Hindlimb muscle (tissue), 1 donor: ENCODE measurements at places on chromosomes 1 and 21. TPM values are rescaled to one million over a fixed set of nuclear protein-coding genes. Genes with fewer than 3 reads are reported as not detected.
A peak's percentile ranks its signal among the peaks of the same experiment; 100 is the strongest.

The PLPPR4 gene
- 8.8 TPM for polyA plus RNA-seq

The SDC3 gene
- 36.0 TPM for polyA plus RNA-seq

The GLUL gene
- polyA plus RNA-seq = 356 TPM

The TCHH gene
- polyA plus RNA-seq = not detected

The MNDA gene
- 3.9 TPM for polyA plus RNA-seq

- DNase-seq = peak; percentile 78
Observed at GRCh38 chr21:42593007-42593814, 60.2 kb upstream of the PDE9A start.

DNA sequence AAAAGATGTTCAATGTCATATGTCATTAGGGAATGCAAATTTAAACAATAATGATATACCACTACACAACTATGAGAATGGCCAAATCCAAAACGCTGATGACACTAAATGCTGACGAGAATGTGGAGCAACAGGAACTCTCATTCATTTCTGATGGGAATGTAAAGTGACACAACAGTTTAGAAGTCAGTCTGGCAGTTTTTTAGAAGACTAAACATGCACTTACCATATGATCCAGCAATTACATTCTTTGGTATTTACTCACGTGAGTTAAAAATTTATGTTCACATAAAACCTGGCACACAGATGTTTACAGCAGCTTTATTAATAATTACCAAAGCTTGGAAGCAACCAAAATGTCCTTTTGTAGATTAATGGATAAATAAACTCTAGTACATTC, 110.4 kb upstream of the C1orf21 start:
- no peak for DNase-seq

GRCh38 chr1:19861842-19862530, 20.2 kb upstream of the OTUD3 start:
- DNase-seq = no peak

DNA sequence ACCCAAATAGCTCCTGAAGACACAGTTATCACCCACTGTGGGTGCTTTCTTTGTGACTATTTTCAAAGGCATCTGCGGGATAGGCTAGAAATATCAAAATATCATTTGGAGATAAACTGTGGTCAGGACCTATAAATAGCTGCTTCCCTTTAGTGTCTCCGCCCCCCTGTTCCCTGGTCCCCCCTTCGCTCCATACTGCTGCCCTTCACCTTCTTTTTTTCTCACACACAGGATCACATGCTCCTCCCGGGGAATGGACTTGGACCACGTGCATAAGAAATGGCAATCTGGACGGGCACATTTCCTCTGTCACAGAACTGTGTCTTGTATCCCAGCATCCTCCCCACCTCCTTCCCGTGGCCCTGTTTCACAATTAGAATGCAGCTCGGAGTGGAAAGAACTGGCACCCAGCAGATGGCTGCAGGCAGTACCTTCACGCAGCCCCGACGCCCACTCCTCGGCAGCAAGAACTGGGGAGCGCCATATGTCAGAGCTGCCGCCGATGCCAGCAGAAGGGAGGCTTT, 68.8 kb upstream of the SSX2IP start:
- no peak for DNase-seq

DNA sequence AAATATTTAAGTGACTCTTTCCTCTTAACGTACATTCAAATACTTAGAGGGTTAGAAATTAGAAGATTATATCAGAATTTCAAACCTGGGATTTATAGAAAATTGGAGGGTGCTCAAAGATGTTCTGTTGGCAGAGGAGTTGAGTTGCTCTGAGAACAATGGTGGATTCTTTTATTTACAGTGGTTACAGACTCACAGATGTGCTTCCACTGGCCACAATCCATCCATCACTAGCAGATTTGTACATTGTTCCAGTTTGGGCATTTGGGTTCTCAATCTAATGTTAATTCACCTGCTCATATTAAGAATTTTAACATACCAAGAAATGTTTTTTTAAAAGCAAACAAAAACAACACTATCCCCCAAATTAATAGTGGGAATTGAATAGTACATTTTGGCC, 23.5 kb downstream of the DNAJC6 start:
- no peak for DNase-seq

DNA sequence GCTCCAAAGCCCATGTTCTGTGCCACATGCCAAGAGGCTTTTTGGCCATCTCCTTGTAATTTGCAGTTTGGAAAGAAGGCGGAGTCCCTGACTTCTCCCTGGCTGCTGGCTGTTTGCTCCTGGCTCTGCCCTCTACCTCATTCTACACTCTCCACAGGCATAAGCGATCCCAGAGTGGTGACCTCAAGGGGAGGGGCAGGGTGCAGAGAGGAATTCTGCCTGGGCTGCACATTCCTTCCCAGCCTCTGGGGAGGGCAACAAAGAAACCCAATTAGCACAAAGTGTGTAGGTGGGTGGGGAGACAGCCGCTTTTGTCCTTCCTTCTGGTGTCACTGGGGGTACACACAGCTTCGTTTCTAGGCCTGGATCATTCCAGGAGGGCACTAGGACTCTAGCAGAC, 95.3 kb downstream of the HIVEP3 start:
- no peak for DNase-seq

- DNase-seq = no peak
Observed at GRCh38 chr21:44333509-44334328, 5.5 kb downstream of the CFAP410 start.

DNA sequence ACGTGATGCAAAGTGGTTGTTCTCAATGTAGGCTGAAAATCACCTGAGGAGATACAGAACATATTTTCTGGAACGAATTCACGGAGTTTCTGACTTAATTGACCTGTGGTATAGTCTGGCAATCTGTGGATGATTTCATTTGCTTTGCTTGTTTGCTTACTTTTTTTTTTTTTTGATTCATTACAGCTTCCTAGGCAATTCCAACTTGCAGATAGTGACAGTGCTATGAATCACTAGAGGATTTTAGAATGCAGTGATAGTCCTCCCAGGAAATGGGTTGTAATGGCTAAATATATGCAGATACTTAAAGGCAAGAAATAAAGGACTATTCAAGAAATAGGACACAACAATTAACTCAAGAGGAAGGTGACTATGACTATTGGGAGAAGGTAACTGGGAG, 1378.1 kb upstream of the PRMT6 start:
- no peak for DNase-seq

DNA sequence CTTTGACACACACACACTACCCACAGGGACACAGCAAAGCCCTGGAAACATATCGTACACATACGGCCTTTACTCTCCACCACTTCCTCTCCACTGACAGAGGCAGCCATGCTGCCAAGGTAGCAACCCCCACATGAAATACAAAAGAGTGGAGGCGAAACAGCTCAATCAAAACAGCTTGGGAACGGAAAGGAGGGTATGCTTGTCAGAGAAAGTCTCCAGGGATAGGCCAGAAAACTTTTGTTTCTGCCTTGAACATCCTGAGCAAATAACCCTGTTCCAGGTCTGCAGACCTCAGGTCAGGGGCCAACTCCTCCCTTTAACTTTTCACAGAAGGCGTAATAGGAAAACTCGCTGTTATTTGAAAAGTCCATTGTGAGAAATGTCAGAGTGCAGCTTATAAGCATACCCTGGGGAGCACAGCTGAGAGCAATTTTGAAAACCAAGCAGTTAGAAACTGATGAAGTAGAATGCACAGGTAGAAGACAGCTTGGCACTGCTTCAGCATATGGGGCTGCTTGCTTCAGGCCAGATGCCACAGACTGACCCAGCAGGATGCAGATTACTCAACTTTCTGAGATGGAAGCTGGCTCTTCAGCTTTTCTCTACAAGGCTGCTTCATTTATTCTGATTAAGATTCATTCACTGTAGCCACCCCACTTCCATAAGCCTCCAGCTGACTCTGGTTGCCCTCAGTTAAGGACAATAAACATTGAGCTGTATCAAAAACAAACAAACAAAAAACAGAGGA, 18.0 kb downstream of the KIAA0319L start:
- DNase-seq = no peak

DNA sequence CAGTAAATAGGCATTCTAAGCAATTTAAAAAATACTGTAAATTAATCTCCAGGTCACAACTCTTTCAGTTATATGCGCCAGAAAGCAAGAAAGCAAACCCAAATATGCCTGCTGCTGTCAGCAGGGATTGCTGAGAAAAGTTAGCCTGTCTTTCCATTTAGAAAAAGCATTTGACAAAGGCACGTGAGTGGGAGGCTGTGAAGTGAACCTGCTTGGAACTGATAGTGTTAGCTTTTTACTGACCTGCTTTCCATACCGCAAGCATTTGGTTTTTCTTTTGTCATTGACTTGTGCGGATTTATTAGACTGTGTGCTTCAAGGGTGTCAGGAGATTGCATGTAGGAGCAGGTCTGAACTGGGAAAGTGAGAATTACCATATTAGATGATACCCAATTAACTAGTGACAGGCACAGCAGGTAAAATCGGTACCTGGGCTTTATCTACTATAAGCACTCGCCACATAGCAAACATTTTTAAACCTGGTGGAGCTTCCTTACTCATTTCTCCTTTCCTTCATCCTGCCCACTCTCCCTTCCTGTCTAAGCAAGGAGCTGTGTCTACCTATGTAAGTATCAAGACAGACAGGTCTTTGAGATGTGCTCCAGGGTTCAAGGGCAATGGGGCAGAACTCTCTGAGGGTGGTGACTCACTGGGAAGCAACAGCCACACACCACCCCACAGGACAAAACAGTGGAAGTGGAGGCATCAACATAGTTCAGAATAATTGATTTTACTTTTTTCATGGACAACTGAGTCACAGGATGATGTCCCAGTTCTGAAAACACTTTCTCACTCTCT, 323.9 kb downstream of the DISC1 start:
- no peak for DNase-seq

DNA sequence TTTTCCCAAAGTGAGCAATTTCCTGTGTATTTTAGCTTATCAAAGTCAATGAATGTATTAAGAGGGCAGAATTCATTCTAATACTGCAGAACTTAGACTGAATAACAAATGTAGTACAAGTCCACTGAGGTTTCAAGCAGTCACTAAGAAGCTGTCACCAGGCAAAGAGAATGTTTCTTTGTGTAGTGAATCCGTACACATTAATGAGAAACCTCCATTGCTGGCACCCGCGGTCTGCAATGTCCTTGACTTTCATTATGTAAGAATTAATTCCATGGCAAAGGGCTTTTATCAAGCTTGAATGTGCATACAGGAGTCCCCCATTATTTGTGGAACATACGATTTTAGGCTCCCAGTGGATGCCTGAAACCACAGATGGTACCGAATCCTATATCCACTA, 719.5 kb upstream of the TMPRSS15 start:
- DNase-seq = no peak
